ENCODE measurements at places on chromosomes 3 and 15.
A peak's percentile ranks its signal among the peaks of the same experiment; 100 is the strongest.

DNA sequence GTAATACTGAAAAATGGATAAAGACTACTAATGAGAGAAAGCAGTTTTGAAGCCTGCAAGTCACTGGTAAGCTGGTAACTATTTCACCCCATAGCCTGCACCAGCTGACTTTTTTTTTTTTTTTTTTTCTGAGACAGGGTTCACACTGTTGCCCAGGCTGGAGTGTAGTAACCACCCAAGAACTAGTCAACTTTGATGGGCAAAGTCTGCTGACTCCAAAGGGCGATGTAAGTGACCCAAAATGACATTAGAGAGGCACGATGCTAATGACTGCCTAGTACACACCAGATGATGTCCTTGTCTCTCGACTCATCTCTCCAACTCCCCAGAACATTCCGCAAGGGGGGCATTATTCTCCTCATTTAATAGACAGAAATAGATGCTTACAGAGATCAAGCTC, 12.9 kb upstream of the TMEM41A start:
- DNase-seq = no peak

DNA sequence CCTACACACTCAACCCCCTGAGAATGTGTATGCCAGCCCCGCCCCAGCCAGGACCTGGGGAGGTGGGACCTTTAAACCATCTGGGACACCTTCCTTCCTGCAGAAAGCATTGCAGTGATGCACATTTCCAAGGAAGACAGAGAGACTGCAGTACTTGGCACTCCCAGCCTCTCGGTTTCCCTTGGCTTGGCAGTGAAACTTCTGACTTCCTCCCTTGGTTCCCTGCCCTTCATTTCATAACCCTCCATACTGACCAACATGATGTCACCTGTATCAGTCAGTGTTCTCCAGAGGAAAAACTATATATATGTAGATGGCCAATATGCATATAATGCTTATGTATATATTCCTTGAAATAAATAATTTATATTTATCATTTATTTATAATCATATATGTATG, 103.2 kb downstream of the SST start:
- no peak for DNase-seq

GRCh38 chr3:99012051-99012450, 110.6 kb upstream of the DCBLD2 start:
- no peak for DNase-seq

GRCh38 chr3:112002096-112002971, 3.6 kb downstream of the TAGLN3 start:
- no peak for DNase-seq

DNA sequence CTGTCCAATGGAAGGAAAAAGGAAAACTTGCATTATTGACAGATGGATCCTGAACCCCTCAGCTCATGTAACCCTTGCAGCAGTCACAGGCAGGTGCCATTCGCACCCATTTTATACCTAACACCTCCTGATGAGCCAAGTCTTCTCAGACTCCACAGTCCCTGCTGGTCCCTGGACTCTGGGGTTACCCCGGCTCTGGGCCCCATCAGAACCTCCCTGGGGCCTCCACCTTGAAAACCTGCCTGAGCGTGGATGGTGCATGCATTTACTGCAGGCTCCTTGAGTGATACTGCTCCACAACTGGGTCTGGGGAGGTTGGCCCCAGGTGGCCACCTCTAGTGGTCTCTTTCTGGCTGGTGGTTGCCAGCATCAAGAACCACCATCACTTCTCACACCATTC, 15.9 kb upstream of the DOCK3 start:
- no peak for DNase-seq

DNA sequence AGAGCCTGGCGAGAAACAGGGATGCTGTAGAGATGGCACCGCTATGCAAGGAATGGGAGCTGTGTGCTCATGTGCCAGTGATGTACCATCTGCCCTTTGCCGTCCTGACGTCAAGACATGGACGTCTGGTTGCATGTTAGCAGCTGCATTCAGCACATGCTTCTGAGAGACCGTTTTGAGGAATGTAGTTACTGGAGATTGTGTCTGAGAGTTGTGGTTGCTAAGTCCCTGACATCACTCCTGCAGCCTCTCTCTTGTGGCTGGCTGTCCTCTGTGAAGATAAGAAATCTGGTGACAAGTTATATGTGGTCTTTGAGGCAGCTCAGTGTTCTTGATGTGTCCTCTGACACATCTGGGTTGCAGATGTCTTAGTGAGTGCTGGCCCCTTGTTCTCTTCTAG, 165.1 kb downstream of the APBA2 start:
- DNase-seq = no peak

DNA sequence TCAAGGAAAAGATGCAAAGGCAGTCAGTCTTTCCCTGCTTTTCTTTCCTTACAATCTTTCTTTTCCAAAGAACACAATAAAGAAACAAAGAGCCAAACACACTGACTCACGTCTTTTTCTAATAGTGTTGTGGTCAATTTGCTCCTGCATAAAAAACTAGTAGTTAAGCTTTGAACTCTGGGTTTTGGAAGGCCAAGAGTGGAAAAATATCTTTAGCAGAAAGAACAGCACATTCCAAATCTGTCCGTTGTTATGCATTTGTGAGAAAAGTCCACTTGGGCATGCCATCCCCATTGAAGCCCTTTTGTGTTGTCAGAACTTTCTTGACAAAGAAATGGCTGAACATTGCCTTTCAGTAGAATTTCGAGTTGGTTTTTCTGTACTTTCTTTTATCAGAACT, 18.2 kb downstream of the COL8A1 start:
- DNase-seq = no peak

- DNase-seq = no peak
Measured at GRCh38 chr3:12300137-12300536, 11.3 kb downstream of the PPARG start.

DNA sequence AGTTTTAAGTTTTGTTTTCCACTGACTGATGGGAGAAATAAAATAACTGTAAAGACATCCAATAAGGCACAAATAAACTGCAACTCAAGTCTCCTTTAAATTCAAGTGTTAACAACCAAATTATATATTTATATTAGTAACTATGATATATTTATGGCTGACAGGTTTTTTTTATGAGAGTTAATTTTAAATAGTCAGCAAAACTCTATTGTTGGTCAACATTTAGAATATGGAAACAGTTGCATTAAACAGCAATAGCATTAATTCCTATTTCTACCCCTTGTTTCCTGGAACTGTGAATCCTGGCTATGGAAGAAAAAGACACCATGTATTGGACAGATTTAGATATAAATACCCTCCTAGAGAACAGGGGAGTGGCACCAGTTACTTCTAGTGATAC, 16.5 kb upstream of the DIPK2A start:
- no peak for DNase-seq

GRCh38 chr3:146050691-146051090, 110.3 kb downstream of the PLOD2 start:
- DNase-seq = no peak

- no peak for DNase-seq
Measured at GRCh38 chr3:41681479-41681878, 280.4 kb downstream of the ULK4 start.

DNA sequence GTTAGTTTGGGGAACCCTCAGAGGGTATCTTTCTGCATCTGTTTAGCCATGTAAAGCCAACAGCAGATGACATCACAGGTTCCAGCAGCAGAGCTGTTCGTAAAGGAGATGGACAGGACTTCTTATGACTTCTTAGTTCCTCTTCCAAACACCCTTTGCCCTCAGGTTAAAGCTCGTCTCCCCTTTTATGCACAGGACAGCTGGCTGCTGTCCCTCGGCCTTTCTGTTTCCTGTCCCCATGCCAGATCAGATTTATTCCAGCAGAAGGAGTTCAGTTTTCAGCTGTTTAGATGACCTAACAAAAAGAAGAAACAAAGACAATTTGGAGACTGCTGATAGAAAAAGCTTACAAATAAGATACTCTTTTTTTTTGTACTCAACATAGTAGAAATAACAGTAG, 45.1 kb downstream of the SEC22A start:
- no peak for DNase-seq

DNA sequence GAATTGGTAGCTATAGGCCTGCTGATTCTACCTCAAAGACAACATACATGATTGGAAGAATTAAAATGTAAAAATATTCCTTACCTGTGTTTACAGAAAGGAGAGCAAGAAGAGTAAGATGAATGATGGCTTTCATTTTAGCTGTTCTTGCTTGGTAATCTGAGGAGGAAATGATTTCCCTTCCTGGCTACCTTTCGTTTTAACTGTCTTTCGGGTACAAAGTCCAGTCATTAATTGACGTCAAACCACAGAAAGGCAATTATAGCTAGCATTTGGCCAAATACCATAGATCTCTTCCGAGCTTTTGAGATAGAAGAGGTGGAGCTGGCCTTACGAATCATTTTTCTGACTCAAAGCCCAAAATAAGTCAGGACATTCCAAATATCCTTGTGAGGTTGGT, at the start of gene MUC13:
MUC13 (minus strand) TSS at position 175 of the 400 bp plus-strand sequence; CDS start at position 136, 39 bp downstream.
- DNase-seq = no peak

DNA sequence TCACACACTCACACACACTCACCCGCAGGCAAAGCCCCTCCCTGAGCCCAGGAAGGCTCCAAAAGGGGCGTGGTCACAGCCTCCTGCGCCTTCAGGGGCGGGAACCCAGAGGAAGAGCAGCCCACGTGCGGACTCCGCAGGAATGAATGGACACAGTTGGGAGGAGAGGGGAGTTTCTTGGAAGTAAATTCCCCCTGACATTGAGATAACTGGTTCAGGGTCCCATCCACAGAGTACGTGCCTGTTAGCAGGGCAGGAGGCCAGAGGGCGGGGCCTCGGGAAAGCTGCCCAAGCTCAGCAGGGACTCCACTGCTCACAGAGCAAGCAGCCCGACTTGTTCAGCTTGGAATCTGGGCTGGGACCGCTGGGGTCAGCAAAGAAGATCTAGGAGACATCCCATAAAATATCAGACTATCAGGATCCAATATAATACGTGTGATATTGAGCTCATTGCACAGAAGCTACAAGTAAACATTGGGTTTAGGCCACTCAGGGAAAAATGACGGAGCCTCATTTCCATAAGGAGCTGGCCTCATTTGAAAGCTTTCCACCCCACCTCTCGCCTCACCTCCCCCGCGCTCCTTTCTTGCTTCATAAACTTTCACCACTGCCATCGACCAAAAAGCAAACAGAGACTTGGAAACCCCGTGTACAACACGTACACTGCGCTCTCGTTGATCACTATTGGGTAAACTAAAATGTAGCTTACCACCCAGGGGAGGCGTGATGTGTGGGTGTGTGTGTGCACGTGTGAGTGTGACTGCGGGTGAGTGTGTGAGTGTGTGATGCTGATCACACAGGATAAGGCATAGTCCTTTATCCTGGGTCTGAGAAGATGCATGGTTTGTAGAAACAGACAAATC, 36.0 kb downstream of the TM2D3 start:
- DNase-seq = no peak

- no peak for DNase-seq
Measured at GRCh38 chr3:185532901-185533300, 19.5 kb downstream of the LIPH start.

DNA sequence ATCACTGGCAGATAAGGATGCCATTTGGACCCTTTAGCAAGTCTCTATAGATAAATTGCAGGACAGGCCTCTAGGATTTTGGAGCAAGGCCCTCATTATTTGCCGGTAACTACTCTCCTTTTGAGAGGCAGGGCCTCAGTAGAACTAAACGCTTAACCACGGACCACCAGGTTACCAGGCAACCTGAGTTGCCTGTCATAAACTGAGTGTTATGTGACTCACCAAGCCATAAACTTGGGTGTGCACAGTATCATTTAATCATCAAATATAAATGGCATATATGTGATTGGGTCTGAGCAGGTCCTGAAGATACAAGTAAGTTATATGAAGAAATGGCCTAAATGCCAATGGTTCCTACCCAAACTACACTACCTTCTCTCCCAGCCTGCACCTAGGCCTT, 93.2 kb downstream of the BCHE start:
- DNase-seq = no peak

DNA sequence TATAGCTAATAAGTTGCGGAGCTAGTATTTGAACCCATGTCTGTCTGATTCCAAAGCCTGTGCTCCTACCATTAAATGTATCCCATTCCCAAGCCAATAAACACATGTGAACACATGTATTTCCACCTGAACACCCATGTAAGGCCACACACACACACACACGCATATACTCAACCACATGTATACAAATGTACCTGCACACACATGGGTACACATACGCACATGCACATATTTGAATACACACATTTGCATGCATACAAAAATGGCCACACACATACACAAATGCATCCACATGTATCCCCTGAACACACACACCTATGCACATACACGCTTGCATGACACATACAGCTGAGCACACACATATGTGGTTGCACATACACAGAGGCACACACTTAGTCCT, 5.4 kb upstream of the MRPS22 start:
- no peak for DNase-seq

DNA sequence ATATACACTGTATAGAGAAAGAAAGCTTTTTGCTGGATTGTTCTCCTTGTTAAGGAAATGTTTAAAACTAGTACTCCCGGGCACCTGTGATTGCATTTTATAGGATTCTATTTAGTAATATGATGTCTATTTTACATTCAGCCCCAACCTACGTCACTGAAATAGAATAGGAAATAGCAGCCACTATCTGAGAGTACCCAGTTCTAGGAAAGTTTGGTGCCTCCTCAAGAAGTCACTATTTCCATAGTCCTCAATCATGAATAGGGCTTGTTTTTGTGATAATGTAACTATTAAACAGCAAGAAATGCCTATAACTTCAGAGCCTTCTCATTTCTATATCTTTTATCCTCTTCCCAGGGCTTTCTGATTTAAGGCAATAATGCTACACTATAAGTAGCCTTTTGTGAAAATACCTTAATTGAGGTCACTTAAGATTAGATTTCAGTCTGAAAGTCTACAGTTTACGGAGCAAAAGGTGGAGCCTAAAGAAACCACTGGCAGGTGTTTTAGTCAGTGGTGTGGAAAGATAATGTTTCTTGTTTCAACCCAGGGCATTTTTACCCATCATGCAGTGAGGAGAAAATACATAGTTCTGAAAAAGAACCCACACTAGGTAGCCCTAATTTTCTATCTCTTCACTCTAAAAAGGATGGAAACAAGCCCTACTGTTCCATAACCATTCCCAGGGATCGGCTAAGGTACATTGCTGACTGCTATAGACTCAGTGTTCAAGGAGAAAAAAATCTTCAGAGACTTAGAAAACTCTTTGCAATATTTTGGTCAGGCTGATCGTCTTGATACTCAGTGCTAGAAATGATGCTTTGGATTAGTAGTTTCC, 38.7 kb downstream of the TIGIT start:
- DNase-seq = no peak

GRCh38 chr3:29561651-29562149, 280.8 kb downstream of the RBMS3 start:
- no peak for DNase-seq

- peak; percentile 14 for DNase-seq
Measured at GRCh38 chr15:64681424-64682024, 93.9 kb downstream of the RBPMS2 start.

Measured in NCI-H510A (cell line).